Motor neuron (in vitro differentiated cells): ENCODE measurements at places on chromosomes 13 and 19. TPM values are rescaled to one million over a fixed set of nuclear protein-coding genes. Genes with fewer than 3 reads are reported as not detected.

The CLEC17A gene
- not detected in 2 replicates for total RNA-seq

The ELL gene
- total RNA-seq, result 11.2 and 13.2 TPM in 2 replicates

The CGB2 gene
- 1.2 TPM in 1 of 2 replicates, not detected in the other for total RNA-seq

The ERFL gene
- 1.2 and 1.3 TPM in 2 replicates for total RNA-seq

The ONECUT3 gene
- 0.81 TPM in 1 of 2 replicates, not detected in the other for total RNA-seq

The KLF1 gene
- total RNA-seq, result not detected in 2 replicates

The C1QTNF9B gene
- total RNA-seq, result 0.27 and 0.31 TPM in 2 replicates

The MYO1F gene
- total RNA-seq, result 0.67 and 2.2 TPM in 2 replicates

- ATAC-seq, result no peak
Observed at GRCh38 chr13:47256618-47257017, 359.8 kb upstream of the HTR2A start.

GRCh38 chr13:95948656-95949055 lies 104.5 kb downstream of the UGGT2 start:
- no peak for ATAC-seq

- ATAC-seq, result peak; percentile 77
Observed at GRCh38 chr19:40191836-40192646, 815 bp downstream of the MAP3K10 start.

DNA sequence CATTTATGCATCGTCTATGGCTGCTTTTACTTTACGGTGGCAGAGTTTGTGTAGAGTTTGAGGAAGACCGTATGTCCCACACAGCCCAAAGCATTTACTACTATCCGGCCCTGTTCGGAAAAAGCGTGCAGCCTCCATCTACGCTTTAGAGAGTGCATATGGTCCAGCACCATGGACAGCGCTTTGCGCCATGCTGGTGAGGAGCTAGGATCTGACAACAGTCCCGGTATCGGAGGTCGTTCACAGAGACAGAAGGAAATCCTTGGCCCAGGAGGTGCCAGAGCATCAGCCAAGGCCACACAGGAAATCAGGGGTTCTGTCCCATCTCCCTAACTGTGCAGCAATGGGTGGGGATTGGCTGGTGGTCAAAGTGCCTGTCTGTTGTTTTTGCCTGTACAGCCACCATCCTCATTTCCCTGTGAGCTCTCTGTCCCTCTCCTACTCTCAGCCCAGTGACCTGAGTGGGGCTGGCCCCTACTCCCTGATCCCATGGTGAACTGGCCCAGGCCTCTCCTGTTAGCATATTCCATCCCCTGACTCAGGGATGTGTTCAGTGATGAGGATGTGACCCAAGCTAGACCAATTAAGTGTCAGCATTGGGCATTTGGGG lies 16.2 kb upstream of the PRODH2 start:
- ATAC-seq, result peak; percentile 89

GRCh38 chr19:40178756-40179155 lies 12.5 kb upstream of the MAP3K10 start:
- no peak for ATAC-seq

DNA sequence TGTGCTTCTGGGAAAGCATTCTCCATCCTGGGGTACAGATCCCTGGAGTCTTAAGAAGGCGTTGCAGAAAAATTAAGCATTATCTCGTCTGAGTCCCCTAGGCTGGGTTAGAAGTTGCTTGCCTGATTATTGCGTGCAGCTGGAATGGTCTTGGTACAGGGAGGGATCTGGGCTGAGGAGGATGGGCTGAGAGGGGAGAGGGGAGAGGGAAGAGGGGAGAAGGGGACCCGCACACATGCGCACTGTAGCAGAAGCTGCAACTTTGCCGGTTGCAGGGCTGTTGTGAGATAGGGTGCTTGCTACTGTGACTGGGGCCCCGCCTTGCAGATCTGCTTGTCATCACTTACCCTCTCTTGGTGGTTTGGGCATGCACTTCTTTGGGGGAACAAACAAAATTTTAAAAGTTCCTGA lies 316.8 kb downstream of the DLEU7 start:
- ATAC-seq, result no peak

DNA sequence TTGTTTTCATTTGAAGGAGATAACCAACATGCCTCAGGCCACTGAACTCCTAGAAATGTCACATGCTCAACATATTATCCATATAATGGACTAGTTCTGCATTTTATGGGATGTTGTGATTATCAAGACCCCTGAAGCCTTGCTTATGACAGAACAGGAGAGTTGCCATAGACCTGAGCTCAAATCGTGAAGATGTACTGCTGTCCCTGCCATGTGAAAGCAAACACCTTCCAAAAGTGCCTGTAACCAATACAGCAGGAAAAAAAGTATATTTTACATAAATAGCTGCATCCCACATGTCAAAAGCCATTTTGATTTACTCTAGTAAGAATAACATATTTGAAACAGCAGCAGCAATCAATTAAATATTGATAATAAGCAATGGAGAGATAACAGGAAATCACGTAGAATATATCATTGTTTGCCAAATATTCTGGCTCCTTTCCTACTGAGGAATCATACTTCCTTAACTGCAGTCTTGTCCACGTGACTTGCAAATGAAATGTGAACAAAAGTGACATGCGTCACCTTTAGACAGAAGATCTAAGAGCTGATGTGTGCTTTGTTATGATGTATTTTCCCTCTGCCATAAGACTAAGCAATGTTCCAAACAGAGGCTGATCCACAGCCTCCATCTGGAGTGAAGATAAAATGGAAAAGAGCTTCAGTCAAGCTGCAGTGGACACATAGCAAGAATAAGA lies 33.5 kb downstream of the SLC25A30 start:
- ATAC-seq, result no peak

GRCh38 chr19:13152356-13152973 lies 2.3 kb downstream of the IER2 start:
- no peak for ATAC-seq

GRCh38 chr13:99225078-99225477 lies 24.4 kb downstream of the UBAC2 start:
- ATAC-seq, result no peak

GRCh38 chr13:82356667-82357410 lies 1525.4 kb downstream of the SLITRK1 start:
- no peak for ATAC-seq

GRCh38 chr19:44882063-44882462 lies 9.0 kb upstream of the TOMM40 start:
- no peak for ATAC-seq

- peak; percentile 25 for ATAC-seq
Observed at GRCh38 chr19:51799034-51799773, 4.2 kb downstream of the FPR3 start.

DNA sequence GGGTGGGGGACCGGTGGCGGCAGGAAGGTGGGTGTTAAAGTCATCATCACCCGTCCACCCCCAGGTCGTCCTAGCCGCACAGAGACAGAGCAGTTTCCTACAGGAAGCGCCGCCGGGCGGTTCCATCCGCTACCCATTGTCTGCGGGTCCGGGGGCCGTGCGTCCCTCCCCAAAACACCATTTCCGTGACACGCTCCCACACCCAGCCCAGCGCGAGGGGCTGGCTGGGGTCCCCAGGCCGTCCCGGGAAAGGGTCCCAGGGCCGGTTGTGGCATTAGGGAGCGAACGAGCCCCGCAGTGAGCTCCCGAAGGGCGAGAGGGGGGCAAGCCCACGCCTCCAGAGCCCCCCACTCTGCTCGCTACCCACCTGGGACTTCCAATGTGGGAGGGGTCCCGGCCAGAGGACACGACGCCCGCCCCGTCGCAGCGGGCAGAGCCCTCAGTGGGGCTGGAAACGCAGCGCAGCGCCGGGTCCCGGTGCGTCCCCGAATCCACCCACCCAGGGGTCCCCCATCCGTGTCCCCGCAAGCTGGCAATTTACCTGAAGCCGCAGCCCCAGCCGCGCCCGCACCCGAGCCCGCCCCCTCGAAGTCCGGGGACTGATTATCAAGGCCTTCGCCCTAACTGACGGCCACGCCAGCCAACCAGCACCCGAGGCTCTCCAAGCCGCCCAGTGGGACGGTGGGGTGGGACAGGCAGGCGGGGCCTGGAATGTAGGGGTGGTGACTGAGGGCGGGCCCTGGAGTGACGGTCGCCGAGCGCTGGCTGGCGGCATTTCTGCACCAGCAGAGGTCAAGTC lies at the start of gene KANK3:
Gene KANK3 (minus strand): TSS at position 579 of the 799 bp plus-strand sequence. CDS start 5,434 bp downstream, outside the sequence.
- ATAC-seq, result peak; percentile 100

- no peak for ATAC-seq
Observed at GRCh38 chr19:36215276-36216123, 594 bp downstream of the ZNF146 start.

GRCh38 chr19:36418287-36419001 lies at the start of gene ZFP82:
Gene ZFP82, minus strand, starts transcription at chr19:36418644. Its CDS starts 8,855 bp downstream, at chr19:36409789.
- ATAC-seq, result peak; percentile 93

GRCh38 chr13:80989747-80990146 lies 648.8 kb upstream of the SPRY2 start:
- ATAC-seq, result no peak

DNA sequence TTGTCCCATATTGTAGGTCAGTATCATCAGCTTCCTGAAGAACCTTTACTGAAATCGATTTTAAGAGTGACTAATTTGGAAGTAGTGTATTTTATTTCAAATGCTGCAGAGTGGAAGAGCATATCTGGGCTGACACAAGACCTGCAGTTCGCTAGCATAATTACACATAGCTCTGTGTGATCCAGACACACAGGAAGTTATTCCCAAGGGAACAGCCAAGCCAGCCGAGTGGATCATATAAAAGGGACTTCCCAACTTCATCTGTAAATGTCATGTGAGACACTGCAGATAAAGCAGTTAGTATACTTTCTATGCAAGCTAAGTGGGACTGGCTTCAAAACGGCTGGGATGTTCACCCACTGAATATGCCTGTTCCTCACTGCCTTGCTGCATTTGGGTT lies 760.4 kb downstream of the SLITRK1 start:
- ATAC-seq, result no peak

GRCh38 chr19:5247957-5248705 lies 92.5 kb downstream of the PTPRS start:
- ATAC-seq, result no peak

- no peak for ATAC-seq
Observed at GRCh38 chr19:3080286-3080685, 13.9 kb upstream of the GNA11 start.
